CD8-positive, alpha-beta memory T cell (primary cell): ENCODE measurements at places on chromosomes 7 and 10.

DNA sequence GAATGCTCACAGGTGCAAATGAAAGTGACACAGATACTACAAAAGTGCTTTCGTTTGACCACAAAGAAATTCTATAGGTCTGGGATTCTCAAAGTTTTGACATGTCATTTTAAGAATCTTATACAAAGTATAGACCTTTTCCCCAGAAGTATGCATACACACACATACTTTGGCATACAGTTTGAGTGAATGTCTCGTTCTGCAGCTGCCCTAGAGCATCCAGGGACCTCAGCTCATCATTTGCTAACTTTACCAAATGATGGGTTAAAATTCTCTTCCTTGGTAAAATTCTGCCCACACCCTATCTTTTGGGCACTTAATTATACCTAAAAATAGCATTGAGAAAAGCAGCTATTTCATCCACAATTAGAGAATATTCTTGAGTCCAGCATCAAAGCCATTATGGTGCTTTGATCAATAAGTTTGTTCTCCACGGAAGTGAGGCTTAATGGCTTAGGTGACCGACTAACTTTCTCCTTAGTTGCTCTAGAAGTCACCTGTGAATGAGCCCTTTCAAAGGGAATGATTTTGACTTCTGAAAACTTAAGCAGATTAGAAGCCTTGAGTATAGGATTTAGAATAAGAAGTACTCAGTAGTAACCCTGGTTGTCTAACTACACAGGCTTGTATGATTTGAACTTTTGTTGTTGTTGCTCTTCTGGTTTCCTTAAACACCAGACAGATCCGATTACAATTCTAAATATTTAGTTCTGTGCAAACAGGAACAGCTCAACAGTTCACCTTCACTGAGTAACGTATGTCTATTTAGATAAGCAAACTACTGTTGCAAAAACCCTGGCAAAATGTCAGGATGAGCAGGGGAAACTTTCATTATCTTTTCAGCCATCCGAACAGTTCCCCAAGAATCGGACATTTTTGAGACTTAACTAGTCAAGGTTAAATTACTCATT is 70.6 kb downstream of the CNNM2 start:
- no peak for DNase-seq

GRCh38 chr10:132232023-132232951 is 45.5 kb downstream of the DPYSL4 start:
- DNase-seq: no peak

DNA sequence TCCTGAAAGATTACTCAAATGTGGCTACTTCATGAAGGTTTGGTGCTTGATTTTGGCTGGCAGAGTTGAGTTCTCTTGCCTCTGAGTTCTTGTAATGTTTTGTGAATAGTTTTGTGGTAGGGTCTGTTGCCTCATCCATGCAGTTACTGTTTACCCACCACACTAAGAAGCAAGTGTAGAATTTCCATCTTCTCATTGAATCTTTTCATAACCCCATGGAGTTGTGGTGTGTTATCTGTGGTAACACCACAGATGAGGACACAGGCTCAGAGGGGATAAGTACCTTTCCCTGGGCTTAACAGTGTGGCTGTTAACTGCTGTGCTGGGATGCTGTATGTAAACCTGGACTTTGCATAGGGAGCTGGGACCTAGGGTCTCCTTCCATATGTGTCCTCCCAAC is 186.3 kb downstream of the CAMK1D start:
- DNase-seq: no peak

- no peak for DNase-seq
Observed at GRCh38 chr7:126103582-126103981, 1149.2 kb downstream of the GRM8 start.

GRCh38 chr7:55065511-55066229 is 46.9 kb downstream of the EGFR start:
- no peak for DNase-seq

GRCh38 chr10:75197066-75197465 is 13.5 kb upstream of the VDAC2 start:
- no peak for DNase-seq

- no peak for DNase-seq
Observed at GRCh38 chr10:118397391-118397790, 55.3 kb upstream of the FAM204A start.

GRCh38 chr7:46344533-46344932 is 423.5 kb upstream of the IGFBP3 start:
- no peak for DNase-seq

GRCh38 chr7:71558806-71559613 is 427.1 kb downstream of the GALNT17 start:
- no peak for DNase-seq

DNA sequence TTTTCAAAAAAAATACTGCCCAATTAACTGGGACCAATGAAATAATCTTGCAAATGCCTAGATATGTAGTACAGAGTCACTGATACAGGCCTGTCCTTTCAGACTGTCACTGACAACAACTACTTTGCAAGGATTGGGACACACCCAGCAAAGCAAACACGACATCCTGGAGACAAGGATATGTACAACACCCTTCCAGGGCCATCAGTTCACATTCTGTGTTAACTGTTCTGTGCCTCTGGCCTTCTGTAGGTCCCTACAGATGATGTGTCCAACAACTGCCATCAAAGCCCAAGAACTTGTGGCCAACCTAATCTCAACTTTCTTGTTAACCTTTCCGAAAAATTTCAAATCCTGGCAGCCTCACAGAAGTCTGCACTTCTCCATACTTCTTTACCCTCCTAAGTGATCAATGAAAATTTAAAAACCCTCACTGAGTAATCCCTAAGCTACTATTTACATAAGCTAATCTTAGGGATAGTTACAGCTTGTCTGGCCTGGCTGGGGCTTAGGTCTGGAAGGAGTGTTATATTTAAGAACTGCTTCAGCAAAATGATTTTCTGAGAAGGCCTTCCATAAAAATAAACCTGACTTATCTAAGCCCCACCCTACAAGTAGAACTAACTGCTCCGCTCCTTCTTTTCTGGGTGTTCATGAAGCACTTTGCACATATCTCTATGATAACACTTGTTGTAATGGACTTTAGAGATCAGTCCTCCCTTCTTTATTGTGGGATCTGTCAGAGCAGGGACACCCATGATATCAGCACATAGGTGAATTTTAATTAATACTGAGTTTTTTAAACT is 21.0 kb downstream of the COBL start:
- no peak for DNase-seq

GRCh38 chr7:115747174-115747573 is 283.4 kb downstream of the TFEC start:
- no peak for DNase-seq

- no peak for DNase-seq
Observed at GRCh38 chr7:116630357-116630756, 41.6 kb upstream of the MET start.

DNA sequence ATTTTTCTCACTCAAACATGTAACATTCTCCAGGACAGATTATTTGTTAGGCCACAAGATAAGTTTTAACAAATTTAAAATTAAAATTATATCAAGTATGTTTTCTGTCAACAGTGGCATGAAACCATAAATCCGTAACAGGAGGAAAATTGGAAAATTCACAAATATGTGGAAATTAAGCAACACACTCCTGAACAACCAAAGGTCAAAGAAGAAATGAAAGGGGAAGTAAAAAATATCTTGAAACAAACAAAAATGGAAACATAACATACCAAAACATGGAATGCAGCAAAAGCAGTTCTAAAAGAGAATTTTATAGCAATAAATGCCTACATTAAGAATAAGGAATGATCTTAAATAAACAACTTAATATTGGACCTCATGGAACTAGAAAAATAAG is 147.3 kb downstream of the ZEB1 start:
- DNase-seq: no peak

- no peak for DNase-seq
Observed at GRCh38 chr7:120864141-120864900, 6.4 kb upstream of the TSPAN12 start.

GRCh38 chr10:102997998-102998397 is 79.9 kb downstream of the CNNM2 start:
- DNase-seq: no peak

DNA sequence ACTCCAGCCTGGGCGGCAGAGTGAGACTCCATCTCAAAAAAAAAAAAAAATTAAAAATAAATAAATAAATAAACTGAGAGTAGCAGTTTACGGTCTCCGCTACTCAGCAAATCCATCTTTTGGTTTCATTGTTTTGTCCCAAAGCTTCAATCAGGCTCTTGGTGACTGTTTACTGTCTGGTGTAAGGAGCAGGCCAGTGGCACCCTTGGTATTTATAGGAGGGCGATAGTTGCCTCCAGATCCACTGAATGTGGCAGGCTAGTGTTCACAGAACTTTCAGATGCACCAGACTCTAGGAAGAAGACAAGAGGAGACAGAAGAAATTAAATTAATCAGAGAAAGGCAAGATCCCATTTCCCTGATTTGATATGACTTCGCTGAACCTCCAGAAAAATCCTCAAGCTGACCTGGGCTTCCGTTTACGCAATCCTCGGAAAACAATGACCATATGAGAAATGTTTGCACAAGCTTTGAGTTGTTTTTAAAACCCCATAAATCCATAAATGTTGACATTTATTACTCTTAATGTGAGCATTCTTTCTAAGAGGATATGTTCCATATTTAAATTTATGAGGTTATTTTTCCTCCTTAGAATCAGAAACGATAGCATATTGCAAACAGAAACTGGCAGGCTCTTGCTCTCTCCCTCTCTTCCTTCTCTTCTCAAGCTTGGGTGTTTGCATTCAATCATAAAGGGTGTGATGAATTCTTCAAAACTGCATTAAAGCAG is 7.1 kb upstream of the MUC3A start:
- DNase-seq: no peak

DNA sequence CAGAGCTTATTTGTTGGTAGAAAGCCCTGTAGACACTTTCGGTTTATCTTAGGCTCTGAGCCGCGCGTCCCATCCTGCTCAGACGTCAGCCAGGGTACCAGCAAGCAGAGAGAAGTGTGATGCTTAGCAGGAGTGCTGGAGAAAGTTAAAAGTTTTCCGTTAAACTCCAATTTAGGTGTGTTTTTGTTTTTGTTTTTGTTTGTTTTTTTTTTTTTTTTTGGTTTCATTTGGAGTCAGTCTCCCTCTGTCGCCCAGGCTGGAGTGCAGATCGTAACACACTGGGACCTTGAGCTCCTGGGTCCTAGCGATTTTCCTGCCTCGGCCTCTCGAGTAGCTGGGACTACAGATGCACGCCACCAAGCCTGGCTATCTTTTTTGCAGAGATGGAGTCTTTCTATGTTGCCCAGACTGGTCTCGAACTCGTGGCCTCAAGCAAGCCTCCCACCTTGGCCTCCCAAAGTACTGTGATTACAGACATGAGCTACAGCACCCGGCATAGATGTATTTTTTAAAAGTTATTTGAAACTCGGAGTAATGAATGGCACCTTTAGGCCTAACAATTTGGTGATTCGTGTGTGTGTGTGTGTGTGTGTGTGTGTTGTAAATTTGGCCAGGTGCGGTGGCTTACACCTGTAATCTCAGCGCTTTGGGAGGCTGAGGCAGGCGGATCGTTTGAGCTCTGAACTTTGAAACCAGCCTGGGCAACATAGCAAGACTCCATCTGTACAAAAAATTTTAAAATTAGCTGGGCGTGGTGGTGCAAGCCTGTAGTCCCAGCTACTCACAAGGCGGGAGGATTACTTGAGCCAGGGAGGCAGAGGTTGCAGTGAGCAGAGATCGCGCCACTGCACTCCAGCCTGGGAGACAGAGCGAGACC is 1.3 kb upstream of the HIP1 start:
- DNase-seq: no peak

- no peak for DNase-seq
Observed at GRCh38 chr10:97230146-97230545, 44.4 kb upstream of the SLIT1 start.

GRCh38 chr10:125084191-125084613 is 76.2 kb downstream of the CTBP2 start:
- no peak for DNase-seq

DNA sequence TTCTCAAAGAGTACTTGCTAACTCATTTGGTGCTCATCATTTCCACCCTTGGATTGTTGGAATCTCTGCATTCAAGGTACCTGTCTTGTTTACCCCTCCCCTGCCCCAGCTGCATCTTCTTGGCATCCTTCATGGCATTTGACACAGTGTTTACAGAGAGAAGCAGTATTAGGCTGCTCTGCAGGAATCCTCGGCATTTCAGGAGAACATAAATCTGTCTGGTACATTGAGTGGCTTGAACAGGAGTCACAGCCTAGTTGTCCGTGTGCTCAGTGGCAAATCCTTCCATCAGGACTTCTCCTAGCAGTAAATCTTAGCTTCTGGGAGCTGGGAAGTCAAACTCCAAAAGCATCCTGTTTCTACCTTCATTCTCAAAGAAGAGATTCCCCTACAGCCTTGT is 136.8 kb upstream of the YAE1 start:
- DNase-seq: no peak

- DNase-seq: no peak
Observed at GRCh38 chr10:44650691-44651661, 260.2 kb upstream of the TMEM72 start.

DNA sequence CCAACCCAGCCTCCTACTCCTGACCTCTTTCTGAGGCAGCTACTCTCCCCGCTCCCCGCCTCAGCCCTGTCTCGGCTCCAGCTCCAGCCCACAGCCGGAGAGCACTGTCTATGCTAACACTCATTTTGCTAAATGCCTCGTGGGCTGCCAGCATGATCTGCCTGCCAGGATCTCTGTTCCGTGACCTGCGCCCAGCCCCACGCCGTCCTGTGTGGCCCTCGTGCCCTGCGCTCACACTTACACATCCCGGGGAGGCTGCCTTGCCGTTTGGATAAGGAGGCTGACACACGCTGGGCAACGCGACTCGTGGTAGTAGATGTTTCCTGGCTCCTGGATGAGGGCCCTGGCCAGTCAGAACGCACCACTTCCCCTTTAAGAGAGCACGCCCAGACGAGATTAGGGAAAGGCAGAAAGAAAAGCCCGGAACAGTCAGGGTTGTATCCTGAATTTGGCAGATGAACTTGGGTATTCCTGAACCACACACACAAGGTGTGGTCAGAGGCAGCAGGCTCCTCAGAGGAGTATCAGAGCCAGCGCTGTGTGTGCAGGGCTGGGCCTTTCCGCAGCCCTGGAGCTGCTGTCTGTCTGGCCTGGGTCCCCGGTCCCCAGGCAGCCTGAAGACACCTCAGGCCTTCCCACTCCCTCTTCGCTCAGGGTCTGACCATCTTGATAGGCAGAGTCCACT is 97.7 kb upstream of the EFCAB10 start:
- DNase-seq: no peak

GRCh38 chr10:6135039-6135438 is 46.2 kb downstream of the RBM17 start:
- DNase-seq: no peak

DNA sequence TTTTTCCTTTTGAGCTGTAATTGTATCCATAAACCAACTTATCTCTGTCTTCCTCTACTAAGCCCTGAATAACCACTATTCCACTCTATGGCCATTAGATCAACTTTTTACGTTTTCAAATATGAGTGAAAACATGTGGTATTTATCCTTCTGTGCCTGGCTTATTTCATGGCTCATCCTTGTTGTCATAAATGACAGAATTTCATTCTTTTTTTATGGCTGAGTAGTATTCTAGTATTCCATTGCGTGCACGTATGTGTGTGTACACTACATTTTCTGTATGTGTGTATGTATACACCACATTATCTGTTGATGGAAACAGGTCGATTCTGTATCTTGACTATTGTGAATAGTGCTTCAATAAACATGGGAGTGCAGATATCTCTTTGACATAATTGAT is 11.1 kb downstream of the CDK1 start:
- DNase-seq: no peak

GRCh38 chr10:13529714-13529973 is 830 bp upstream of the BEND7 start:
- no peak for DNase-seq

GRCh38 chr10:76544789-76545188 is 1092.8 kb downstream of the KCNMA1 start:
- no peak for DNase-seq
